ENCODE measurements at places on chromosomes 2 and 18. TPM values are rescaled to one million over a fixed set of nuclear protein-coding genes. Genes with fewer than 3 reads are reported as not detected.

CACNB4 gene
- total RNA-seq, result not detected

ABCG8 gene
- not detected for total RNA-seq

CXCR1 gene
- not detected for total RNA-seq

DLX1 gene
- not detected for total RNA-seq

ASB18 gene
- not detected for total RNA-seq

LOXHD1 gene
- not detected for total RNA-seq

POTEI gene
- total RNA-seq, result 0.05 TPM

IL1F10 gene
- not detected for total RNA-seq

NFE2L2 gene
- total RNA-seq, result 43.5 TPM

NTSR2 gene
- not detected for total RNA-seq

C1QL2 gene
- total RNA-seq, result not detected

TSGA10 gene
- total RNA-seq, result 1.6 TPM
